ENCODE measurements at places on chromosomes 4 and X.

GRCh38 chr4:54687887-54688841 lies 30.4 kb downstream of the KIT start:
- no peak for DNase-seq

- no peak for DNase-seq
Measured at GRCh38 chr4:147041376-147041775, 95.7 kb upstream of the TTC29 start.

- no peak for DNase-seq
Measured at GRCh38 chr4:148327683-148328082, 114.5 kb downstream of the NR3C2 start.

- no peak for DNase-seq
Measured at GRCh38 chr4:158997660-158998349, 105.1 kb upstream of the RAPGEF2 start.

DNA sequence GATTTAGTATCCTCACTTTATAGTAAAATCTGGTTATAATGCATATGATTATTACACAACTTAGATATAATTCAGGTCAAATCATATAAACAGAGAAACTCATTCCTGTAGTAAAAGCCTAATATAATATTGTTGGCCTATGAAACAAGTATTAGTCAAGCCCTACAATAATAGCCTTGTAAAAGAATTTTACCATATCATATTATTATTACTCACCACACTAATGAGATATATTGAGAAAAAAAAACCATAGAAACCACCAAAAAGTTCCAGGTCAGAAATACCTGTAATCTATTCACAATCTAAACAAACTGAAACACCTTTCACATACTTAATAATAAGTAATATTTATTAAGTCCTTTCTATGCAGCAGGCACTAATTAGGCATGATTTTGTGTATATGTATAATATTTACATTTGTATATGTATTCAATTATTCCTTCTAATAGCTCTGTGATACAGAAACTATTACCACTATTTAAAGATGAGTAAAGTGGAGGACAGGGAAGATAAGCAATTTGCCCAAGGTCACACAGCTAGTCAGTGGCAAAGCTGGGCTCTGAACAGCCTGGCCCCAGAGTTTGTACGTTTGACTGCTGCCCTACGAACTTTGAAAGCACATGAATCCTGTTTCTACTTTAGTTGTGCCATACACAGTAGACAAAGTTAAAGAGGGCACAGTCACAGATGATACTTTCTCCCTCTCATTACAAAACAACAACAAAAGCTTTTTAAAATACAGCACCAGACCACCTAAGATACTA lies 9.0 kb downstream of the ZNF827 start:
- no peak for DNase-seq

- DNase-seq = no peak
Measured at GRCh38 chrX:13952581-13952980, 77.1 kb downstream of the GEMIN8 start.

- no peak for DNase-seq
Measured at GRCh38 chrX:85375333-85375738, 4.1 kb downstream of the POF1B start.
